ENCODE measurements at places on chromosomes 5 and 9.

DNA sequence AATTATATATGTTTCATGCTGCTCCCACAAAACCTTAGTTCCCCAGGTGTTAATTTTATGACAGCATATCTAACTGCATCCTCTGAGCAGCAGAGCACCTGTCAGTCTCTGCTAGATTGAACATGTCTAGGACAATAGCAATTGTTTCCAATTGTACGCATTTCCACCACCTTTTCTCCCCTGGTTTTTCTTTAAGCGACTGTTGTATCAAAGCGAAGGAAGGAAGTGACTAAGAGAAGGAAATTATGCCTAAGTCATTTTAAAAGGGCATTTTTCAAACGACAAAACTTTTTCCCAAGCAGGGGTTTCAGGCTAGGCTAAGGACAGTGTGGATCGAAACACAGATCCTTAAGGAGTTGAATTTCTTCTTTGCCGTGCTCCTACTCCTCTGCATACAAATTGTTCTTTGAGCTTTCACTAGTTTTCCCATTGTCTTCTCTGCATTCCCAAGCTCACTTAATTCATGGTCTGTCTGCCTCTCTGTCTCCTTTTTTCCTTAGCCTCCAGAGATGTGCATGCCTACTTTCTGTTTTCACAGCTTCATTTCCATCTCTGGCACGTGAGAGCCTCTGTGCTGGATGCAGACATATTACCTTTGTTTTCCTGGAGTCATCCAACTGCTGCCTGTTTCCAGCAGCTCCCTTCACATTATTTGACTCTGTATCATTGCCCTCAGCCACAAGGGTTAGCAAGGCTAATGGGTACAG, 39.4 kb upstream of the STARD4 start:
- no peak for DNase-seq

- DNase-seq, result no peak
Observed at GRCh38 chr9:96327694-96328352, 25.8 kb upstream of the HSD17B3 start.

GRCh38 chr5:42994555-42995359, 45.4 kb downstream of the ANXA2R start:
- peak; percentile 96 for DNase-seq

- no peak for DNase-seq
Observed at GRCh38 chr9:91760906-91761305, 189.1 kb downstream of the ROR2 start.

DNA sequence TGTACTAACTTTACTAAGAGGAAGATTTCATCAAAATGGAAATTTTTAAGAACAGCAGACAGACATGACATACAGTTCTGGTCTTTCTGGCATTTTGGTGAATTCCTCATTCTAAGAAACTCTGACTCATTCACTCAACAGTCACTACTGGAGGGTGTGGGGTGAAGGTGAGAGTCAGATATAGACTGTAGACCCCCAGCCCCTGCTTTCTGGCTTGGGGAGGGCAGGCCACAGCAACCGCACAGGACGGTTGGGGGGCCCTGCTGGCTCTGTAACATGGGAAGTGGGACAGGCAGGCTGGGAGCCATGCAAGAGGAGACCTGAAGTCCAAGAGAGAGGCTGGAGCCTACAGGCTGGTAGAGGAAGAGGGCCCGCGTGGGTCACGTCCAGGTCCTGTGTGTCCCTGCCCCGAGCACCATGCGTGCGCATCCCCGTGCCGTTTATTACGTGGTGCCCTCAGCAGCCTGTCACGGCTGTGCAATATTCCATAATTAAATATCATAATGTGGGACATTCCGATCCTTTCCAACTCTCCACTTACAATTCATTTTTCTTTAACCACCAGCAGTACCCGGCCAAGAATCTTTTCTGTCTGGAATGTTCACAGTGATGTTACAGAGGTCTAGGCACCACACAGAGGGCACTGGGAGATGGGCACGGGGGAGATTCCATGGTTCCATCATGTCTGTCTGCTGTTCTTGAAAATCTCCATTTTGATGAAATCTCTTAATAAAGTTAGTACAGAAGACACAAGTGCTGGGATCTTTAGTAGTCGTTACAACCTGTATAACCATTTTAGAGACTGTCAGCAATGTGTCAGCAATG, 75.5 kb downstream of the SEMA4D start:
- no peak for DNase-seq

DNA sequence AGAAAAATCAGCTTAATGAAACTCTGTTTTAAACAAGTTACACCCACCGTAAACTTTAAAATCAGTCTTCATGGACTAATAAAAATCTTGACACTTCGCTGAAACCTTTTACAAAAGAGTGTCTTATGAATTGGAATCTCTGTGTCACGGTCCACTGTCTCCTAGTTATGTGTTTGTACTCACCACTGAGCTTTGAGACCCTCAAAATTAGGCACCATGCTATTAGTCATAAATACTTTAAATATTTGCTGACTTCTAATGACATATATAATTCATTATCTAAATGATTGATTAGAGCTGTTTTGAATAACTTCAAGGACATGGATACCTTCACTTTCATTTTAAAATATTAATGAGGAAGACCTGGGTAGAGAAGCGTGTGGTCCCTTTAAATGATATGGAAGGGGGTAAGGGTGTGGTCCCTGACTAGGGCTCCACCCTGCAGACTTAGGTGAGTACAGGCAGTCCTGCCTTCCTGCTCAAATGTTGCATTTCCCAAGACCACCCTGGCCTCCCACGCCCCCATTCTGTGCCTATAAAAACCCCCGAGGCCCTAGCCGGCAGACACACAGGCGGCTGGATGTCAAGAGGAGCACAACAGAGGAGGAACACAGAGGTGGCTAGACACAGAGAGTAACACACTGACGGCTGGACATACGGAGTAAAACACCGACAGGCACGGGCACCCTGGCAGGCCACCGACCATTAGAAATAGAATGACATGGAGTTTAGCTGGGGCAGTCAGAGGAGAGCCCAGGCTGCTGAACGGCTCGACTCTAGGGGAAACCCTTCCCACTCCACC, 179.0 kb upstream of the CDH9 start:
- no peak for DNase-seq

- no peak for DNase-seq
Observed at GRCh38 chr9:120934281-120934680, 7.7 kb upstream of the TRAF1 start.

- no peak for DNase-seq
Observed at GRCh38 chr5:129359450-129359849, 100.6 kb upstream of the ADAMTS19 start.

GRCh38 chr5:79924936-79925893, 65.8 kb downstream of the MTX3 start:
- no peak for DNase-seq

DNA sequence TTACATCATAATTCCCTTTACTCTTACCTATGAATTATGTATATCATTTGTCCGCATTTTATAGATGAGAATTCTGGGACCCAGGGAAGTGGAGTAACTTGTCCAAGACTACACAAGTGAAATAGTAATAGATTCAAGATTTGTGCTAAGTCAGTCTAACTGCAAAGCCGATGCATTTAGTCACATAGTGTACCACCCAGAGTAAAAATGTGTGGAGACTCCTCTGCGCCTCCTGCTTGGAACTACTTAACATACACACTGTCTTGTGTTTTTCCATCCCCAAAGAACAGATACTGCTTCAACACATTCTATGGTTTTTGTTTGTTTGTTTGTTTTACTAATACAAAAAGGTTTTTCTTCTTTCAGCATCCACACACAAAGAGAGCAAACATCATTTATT, 729.8 kb downstream of the PRELID2 start:
- DNase-seq, result no peak

GRCh38 chr9:80937645-80938044, 751.7 kb downstream of the TLE1 start:
- DNase-seq, result no peak

- DNase-seq, result no peak
Observed at GRCh38 chr5:120101771-120102170, 362.3 kb upstream of the PRR16 start.

GRCh38 chr9:94110821-94111252, 26.6 kb downstream of the PTPDC1 start:
- DNase-seq, result no peak

- DNase-seq, result no peak
Observed at GRCh38 chr9:18490641-18491370, 16.9 kb downstream of the ADAMTSL1 start.

- no peak for DNase-seq
Observed at GRCh38 chr5:116766470-116766947, 191.9 kb upstream of the SEMA6A start.

DNA sequence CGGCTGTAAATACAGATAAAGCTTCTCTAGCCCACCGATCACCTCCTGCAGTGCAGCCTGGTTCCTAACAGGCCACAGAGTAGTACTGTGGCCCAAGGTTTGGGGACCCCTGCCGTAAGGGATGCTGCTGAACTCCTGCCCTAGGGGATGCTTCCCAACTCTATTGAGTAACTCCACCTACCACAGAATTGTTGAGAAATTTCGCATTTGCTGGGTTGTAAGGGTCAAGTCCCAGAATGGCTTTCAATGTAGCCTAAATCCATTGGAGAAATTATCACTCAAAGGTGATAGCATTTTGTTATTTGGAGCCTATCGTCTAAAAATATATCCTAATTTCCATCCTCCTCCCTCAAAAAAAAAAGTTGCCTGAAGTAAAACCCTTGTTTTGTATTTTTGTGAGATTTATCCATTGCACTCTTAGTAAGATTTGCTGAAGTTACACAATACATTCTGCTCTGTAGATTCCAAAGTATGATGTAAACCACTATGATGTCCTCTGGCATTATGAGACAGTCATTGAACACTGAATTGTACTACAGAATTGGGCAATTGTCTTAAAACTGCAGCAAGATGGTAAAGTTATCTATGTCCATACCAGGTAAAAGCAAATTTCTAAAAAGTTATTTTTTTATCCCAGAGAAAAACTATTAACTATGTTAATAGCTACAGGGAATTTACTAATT, 14.0 kb downstream of the ACTBL2 start:
- no peak for DNase-seq

- no peak for DNase-seq
Observed at GRCh38 chr5:136075466-136075891, 46.7 kb downstream of the TGFBI start.
